ENCODE measurements at places on chromosomes 13 and 19.

DNA sequence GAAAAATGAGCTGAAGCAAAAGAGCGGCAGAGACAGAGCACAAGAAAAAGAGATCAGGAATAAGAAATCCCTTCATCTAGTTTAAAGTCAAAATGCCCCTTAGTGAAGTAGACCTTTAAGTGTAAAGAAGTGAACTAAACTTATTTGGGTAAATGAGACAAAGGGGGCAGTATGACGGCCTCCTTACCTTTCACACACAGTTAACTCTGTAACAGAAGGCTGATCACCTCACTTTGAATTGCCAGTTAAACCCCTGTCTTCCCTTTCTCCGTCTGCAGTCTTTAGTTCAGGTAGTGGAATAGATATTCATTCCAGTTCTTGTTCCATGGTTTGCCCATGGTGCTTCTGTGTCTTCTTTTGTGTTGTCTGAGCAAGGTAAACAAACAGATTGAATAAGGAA is 1029.8 kb downstream of the DIAPH3 start:
- no peaks in the 10 kb centered on the region for H3K4me1 ChIP-seq
- H3K4me3 ChIP-seq, result no peak overlapping the region
- no peaks in the 10 kb centered on the region for H3K27me3 ChIP-seq

GRCh38 chr19:3387645-3388589 is 21.5 kb downstream of the NFIC start:
- H3K4me3 ChIP-seq, result no peak overlapping the region
- peak overlapping the region; percentile 64 for H3K27ac ChIP-seq
- no peaks in the 10 kb centered on the region for H3K27me3 ChIP-seq
- peaks cover 29% of the 10 kb centered on the region for H3K4me1 ChIP-seq
- no peak for DNase-seq
- H3K36me3 ChIP-seq, result peaks cover 5% of the 10 kb centered on the region

DNA sequence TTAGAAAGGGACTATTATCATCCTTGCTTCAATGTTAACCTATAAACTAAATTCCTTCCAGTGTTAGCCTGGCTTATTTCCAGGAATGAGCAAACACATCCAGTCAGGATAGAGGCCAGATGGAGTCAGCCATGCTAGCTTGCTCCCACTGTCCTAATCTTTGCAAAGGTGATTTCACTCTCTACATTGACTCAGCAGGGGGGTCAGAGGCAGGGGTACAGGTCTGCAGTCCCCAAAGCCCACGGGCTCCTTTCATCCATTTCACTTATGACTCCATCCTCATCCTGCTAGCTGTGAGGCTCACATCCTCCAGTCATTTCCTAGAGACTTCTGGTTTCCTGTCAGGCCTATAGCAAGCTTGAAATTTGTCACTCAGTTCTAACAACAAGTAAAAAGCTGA is 63.4 kb upstream of the CEACAM8 start:
- DNase-seq, result no peak
- H3K27ac ChIP-seq, result no peak overlapping the region
- peaks cover 16% of the 10 kb centered on the region for H3K27me3 ChIP-seq
- no peaks in the 10 kb centered on the region for H3K36me3 ChIP-seq
- no peak overlapping the region for H3K4me3 ChIP-seq

- no peaks in the 10 kb centered on the region for H3K4me1 ChIP-seq
- no peaks in the 10 kb centered on the region for H3K36me3 ChIP-seq
- H3K27ac ChIP-seq, result no peak overlapping the region
- H3K27me3 ChIP-seq, result no peaks in the 10 kb centered on the region
- no peak overlapping the region for H3K4me3 ChIP-seq
Measured at GRCh38 chr13:36804588-36804987, 14.4 kb upstream of the RFXAP start.

GRCh38 chr13:26583662-26584061 is 26.2 kb downstream of the WASF3 start:
- no peaks in the 10 kb centered on the region for H3K4me1 ChIP-seq
- no peak for DNase-seq
- H3K27me3 ChIP-seq, result no peaks in the 10 kb centered on the region

- peaks cover 25% of the 10 kb centered on the region for H3K4me1 ChIP-seq
- H3K27ac ChIP-seq, result no peak overlapping the region
- H3K36me3 ChIP-seq, result no peaks in the 10 kb centered on the region
- H3K27me3 ChIP-seq, result no peaks in the 10 kb centered on the region
- peak; percentile 57 for DNase-seq
Measured at GRCh38 chr19:40305403-40305802, 20.3 kb upstream of the AKT2 start.
